ENCODE measurements at places on chromosomes 13 and 19.

DNA sequence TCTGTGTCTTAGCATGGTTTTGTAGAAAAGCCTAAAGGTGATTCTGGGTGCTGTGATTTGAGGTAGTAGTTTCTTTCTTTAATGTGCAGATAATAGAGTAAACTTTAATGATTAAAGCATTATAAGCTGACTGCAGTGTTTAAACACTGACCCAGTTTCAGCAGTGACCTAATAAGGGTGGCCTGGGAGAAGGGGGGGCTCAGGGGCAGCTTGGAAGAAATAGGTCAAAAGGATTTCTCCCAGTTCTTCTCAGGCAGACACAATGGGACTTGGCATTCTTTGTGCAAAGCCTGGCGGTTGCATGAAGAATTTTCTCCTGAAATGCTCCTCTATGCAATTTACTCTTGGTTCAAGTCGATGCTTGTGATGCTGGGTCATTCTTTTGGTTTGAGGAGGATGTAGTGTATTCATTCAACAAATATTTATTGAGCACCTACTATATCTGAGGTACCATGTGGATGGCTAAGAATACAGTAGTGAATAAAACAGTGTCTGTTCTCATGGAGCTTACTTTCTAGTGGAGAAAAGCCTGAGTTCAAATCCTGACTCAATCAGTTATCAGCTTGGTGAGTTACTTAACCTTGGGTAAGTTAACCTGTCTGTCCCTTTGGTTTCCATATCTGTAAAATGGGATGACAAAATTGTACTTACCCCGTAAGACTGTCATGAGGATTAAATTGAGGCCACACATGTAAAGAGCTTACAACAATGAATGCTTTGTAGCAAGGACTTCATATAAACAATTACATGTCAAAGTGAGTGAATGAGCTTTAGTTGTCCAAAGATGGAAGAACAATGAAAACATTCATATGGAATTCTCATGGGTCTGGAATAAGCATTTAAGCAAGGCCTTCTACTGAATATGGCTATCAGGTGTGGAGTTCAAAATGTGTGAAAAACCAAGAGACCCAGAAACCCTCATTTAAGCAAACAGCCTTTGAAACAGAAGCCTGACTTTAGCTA, 210.2 kb downstream of the KCNRG start:
- no peak for DNase-seq

DNA sequence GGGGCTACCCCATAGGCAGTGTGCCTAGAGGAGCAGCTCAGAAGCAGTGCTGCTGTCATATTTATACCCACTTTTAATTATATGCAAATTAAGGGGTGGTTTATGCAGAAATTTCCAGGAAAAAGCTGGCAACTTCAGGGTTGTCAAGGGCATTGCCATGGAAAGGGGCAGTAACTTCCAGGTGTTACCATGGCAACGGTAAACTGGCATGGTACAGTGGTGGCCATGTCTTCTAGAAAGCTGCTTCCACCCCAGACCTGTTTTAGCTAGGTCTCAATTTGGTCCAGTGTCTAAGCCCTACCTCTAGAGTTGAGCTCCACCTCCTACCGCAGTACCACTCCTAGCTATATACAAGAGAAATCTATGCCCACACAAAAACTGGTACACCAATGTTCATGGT, 11.3 kb downstream of the PNMA8A start:
- no peak for DNase-seq

GRCh38 chr19:13597640-13598039, 91.4 kb upstream of the CACNA1A start:
- peak; percentile 82 for DNase-seq

DNA sequence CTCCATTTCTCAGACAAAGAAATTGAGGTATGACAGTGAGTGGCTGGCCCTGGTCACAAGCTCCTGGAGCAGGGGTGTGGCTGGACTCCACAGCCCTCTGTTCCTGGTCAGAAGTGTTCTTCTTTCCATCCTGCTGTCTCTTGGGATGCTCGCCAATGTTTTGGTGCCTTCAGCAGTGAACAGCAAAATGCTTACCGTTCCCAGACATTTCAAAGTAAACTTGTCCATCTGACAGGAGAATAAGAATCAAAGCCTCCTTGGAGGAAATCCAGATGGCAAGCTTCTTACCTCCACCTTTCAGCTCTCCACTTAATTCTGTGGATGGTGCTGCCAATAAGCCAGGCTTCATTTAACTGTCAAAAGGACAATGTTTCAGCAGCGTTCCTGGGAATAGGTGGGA, 954.1 kb downstream of the UQCRFS1 start:
- no peak for DNase-seq

DNA sequence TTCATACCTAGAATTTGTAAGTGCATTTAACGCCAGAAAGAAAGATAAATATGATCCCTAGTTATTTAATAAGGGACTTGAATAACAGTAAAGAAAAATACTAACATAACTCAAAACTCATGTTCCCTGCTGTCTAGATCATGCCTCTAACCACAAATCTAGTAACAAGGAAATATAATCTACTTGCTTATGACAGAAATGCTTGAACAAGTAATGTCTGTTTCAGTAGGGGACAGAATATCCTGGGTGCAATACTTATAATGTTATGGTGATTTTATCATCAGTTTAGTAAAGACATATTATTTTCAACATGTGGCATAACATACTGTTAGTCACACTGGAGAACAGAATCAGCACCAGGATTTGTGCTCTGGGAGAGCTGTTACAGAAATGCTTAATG, 861.9 kb upstream of the SLITRK1 start:
- no peak for DNase-seq

- DNase-seq, result no peak
Observed at GRCh38 chr19:41707871-41708371, 505 bp upstream of the CEACAM5 start.

GRCh38 chr19:13104360-13104847, 1.7 kb upstream of the LYL1 start:
- DNase-seq, result peak; percentile 72

DNA sequence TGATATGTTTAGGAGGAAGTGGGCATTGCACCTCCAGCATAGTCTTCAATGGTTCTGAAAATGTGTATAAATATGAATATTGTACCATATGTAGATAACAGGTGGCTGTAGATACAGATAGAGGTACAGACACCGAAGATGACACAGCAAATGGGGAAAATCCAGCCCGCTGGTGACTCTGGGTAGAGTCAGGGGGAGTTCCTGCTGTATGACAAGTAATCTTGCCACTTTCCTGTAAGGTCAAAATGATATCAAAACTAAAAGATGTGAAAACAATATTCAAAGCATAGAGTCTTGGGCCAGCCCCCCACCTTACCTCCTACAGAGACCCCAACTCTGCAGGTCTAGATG, 17.8 kb downstream of the C2CD4C start:
- no peak for DNase-seq

GRCh38 chr13:38954844-38955243, 35.8 kb downstream of the STOML3 start:
- DNase-seq, result no peak

DNA sequence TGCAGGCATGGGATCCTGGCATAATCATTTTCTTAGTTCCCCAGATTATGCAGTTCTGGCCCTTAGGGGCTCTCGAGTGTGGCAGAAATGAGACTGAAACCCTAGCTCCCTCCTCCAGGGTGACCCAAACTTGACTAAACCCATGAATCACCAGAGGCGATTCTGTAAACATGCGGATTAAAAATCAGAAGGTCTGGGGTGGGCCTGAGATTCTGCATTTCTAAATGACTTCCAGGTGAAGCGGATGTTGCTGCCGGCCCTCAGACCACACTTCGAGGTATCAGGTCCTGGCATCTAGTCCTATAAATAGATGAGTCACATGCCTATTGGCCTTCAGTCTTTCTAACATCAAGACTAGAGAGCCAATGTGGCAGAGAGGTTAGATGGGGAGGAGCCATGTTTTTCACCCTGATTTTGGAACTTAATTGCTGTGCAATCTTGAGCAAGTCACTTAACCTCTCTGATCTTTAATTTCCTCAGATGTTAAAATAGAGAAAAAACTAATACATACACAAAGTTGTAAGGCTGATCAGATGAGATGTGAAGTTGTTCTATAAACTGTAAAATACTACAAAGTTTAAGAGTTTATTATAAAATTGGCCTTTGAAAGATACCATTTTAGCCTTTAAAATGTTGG, 431.2 kb downstream of the FOXO1 start:
- no peak for DNase-seq

GRCh38 chr13:111469916-111470506, 149.6 kb downstream of the TEX29 start:
- no peak for DNase-seq

DNA sequence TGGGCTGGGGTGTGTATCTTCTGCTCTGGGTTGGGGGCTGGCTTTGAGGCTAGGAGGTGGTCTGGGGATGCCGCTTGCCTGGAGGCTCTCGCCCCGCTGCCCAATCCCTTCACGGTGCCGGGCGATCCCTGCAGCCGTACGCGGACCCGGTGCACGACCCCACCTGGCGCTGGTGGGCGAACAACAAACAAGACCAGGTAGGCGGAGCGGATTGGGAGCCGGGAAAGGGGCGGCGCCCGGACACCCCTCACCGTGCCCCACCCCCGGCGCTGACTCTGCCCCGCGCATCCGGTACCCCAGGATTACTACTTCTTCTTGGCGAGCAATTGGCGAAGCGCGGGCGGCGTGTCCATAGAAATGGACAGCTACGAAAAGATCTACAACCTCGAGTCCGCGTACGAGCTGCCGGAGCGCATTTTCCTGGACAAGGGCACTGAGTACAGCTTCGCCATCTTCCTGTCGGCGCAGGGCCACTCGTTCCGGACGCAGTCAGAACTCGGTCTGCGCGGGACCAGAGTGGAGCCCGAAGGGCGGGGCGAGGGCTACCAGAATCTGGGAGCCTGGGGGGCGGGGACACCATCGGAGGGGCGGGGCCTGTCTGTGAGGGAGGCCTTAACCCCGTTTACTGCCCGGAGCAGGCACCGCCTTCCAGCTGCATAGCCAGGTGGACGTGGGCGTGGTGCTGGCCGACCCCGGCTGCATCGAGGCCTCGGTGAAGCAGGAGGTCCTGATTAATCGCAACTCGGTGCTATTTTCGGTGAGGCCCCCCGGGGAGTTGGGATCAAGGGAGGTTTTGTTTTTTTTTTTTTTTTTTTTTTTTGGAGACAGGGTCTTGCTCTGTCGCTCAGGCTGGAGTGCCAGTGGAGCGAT, 12.1 kb upstream of the PSMD8 start:
- DNase-seq, result peak; percentile 92

GRCh38 chr13:43977911-43978310, 98.2 kb downstream of the LACC1 start:
- DNase-seq, result no peak

- no peak for DNase-seq
Observed at GRCh38 chr13:48646791-48647190, 6.9 kb upstream of the CYSLTR2 start.

GRCh38 chr13:62251734-62252133, 836.1 kb upstream of the PCDH20 start:
- DNase-seq, result no peak

- DNase-seq, result peak; percentile 44
Observed at GRCh38 chr13:44758630-44759383, 182.7 kb upstream of the TSC22D1 start.

DNA sequence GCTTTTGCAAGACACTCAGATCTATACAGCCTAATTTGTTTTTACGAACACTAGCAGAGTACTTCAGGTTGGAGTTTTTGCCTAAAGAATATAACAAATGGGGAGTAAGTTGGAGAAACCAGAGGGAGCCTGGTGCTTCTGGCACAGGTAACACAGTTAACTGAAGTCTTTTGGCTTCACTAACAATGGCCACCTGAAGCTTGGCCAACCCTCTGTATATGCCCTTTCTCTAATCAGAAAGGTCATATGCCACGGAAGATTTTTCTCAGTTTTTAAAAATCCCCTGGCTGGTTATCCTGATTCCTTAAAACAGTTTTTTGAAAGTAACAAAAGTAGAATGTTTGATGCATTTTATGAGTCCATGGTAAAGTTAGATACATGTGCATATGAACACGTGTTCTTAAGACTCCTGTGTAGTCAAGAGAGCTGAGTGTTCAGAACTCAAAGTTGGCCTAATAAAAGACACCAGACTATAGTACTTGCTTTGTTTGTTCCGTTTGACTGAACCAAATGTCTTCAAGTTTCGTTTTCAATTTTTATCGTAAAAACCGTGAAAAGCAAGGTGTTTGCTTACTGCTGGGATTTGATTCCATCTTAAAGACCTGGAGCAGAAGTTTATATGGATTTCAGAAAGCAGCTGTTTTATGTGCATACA, 137.5 kb downstream of the KCNRG start:
- no peak for DNase-seq

- peak; percentile 97 for DNase-seq
Observed at GRCh38 chr19:39401549-39402345, 4.9 kb upstream of the ZFP36 start.

GRCh38 chr19:12757544-12758274, 6.1 kb downstream of the BEST2 start:
- peak; percentile 83 for DNase-seq

DNA sequence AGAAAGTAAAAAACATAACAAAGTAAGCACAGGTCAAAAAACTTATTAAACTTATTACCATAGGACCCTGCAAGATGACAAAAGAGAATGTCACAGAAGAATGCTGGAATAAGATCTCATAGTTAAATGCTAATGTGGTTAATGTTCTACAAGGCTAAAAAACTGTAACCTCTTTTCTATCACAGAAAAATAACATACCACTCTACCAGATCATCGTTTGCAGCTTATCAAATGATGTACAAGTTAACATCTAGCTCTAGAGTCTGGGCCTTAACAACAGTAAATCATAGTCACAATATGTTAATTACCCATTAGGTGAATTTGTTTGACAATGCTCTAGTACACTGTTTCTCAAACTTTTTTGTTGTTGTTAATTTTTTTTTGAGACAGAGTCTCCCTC, 53.0 kb downstream of the NUFIP1 start:
- DNase-seq, result no peak

- no peak for DNase-seq
Observed at GRCh38 chr13:64160479-64160878, 2744.8 kb upstream of the PCDH20 start.

- DNase-seq, result no peak
Observed at GRCh38 chr19:2926341-2927031, 18.3 kb downstream of the ZNF77 start.

- DNase-seq, result no peak
Observed at GRCh38 chr19:41941410-41942202, 13.4 kb upstream of the ERFL start.

DNA sequence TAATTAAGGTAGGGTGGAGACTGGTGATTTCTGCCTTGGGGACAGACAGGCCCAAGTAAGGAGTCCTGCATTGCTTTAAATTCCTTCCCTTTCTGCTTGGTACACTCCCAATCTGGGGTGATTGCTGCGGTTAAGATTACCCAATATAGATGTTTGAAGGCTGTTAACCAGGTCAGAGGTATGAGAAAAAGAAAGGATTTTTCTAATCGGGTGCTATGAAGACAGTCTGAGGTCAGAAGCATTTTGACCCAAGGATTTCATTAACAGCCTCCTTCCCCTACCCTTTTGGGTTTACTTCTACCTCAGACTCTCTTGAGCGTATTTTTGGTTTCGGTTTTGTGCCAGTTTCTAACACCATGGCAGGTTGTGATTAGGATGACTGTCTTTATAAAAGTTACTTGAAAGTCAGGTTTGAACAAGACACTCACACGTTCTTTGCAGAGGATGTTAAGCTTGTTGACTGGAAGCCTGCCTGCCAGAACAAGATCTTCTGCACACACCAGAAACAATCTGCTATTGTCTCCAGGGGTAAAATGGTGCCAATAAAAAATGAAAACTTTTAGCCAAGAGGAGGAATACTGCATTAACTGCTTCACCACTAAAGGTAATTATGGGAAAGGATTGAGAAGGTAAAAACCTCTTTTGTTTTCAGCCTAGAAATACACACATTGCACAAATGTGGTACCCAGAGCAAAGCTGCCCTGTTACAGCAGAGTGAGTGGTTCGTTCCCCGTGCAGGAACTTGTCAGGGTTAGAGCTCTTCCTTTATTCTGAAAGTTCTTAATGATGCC, 108.8 kb downstream of the NDFIP2 start:
- no peak for DNase-seq
